ENCODE measurements at places on chromosomes 5 and 9.
A peak's percentile ranks its signal among the peaks of the same experiment; 100 is the strongest.

GRCh38 chr5:123454259-123454911 is 31.2 kb upstream of the CEP120 start:
- no peak for DNase-seq

GRCh38 chr9:89654025-89654662 is 49.3 kb downstream of the GADD45G start:
- peak; percentile 45 for DNase-seq

DNA sequence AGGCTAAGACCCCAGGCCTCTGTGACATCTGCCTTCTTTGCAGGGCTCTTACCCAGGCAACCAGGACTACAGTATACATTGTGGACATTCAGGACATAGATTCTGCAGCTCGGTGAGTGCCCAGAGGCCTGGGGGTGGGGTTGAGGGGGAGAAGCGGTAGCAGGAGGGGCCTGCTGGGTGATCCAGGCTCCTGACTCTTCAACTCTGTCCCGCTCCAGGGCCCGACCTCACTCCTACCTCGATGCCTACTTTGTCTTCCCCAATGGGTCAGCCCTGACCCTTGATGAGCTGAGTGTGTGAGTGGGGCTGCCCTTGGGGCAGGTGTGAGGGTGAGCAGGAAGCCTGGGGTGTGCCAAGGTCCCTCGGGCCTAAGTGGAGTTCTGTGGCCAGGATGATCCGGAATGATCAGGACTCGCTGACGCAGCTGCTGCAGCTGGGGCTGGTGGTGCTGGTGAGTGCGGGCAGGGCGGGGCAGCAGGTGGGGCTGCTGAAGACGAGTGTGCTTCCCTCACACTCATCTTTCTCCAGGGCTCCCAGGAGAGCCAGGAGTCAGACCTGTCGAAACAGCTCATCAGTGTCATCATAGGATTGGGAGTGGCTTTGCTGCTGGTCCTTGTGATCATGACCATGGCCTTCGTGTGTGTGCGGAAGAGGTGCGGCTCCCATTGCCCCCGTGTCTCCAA is 19.8 kb downstream of the GPRIN1 start:
- no peak for DNase-seq

DNA sequence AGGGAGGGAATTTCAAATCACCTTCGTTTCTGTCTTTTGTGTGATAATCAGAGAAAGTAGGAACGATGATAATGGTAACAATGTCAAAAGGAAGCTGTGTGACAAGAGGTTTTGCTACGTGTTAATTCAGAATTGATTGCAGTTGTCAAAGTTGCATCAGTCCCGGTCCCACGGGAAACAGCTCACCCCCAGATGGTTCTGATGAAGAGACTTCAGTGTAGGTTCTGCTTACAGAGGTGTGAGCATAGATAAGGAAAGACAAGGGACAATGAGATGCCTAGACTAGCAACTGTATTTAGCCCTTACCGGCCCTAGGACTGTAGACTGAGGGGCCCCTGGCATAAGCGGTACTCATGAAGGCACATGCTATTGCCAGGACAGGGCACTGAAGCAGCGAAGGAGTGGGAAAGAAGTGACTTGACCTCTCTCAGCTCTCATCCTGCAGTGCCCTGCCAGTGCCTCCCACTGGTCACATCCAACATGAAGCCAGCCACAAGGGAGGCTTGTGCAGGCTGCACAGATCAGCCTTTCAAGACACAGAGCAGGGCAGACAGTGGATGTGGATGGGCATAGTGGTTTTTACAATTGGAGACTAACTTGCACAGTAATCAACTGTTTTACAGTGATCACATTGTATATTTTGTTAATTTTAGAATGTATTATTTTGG is 21.1 kb downstream of the PDE8B start:
- no peak for DNase-seq

- no peak for DNase-seq
Observed at GRCh38 chr9:108620767-108621166, 235.0 kb downstream of the ACTL7B start.

DNA sequence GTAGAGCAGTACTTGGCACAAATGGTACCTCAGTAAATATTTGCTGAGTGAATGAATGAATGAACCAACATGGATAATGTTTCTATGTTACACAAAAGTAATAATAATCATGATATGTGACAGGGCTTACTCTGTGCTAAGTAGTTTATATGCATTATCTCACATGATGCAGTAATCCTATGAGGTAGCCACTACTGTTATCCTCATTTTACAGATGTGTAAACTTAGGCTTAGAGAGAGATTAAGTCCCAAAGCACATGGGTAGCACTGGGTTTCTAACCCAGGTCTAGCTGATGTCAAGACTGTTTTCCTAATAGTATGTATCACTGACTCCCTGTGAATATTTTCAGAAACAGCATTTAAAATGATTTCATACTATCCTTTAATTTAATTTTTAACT is 44.1 kb upstream of the VDAC1 start:
- DNase-seq, result no peak

DNA sequence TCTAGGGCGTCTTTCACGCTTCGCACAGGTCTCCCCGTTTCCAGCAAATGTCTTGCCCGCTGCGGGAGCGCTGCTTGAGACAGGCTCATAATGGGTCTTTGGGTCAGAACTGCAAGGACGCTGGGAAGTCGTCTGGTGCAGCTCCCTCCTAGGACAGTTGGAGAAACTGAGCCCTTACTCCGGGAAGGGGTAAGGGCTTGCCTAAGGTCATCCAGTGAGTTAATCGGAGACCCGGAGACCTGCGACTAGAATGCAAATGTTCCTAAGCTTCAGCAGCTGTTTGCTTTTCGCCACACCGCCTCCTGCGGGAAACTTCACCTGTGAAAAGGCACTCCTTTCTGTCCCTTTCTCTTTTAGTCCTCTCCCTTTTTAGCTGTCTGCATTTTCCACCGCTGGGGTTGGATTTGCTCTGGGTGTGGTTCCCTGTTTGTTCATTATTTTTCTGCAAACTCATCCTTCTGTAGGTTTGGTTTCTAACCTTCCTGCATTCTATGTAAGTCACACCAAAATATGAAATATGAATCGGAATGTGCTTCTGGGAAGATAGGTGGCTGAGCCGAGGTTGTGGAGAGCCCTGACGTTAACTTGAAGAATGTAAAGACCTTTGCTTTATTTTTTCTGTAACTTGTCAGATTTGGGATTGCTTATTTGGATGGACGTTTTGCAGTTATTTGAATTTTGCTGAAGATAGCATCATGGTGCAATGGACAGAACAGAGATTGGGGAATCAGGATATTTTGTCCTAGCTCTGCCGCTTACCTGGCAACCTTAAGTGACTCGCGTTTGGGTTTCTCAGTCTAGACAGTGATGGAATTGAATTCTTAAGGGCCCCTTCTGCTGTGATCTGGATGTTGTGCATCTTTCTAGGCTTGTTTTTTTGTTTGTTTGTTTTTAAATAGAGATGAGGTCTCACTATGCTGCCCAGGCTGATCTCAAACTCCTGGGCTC is 909 bp downstream of the SLC36A1 start:
- DNase-seq, result no peak
